Activated CD4-positive, alpha-beta T cell treated with anti-CD3 and anti-CD28 coated beads for 36 hours (primary cell): ENCODE measurements at places on chromosomes 13 and 19.
A peak's percentile ranks its signal among the peaks of the same experiment; 100 is the strongest.

GRCh38 chr13:35927567-35928021 lies 203.6 kb downstream of the DCLK1 start:
- no peak overlapping the region for H3K4me3 ChIP-seq
- no peak for DNase-seq
- no peaks in the 10 kb centered on the region for H3K36me3 ChIP-seq
- no peaks in the 10 kb centered on the region for H3K4me1 ChIP-seq

GRCh38 chr13:32472194-32472621 lies 44.3 kb upstream of the N4BP2L1 start:
- no peak for DNase-seq
- H3K4me3 ChIP-seq, result no peak overlapping the region
- H3K4me1 ChIP-seq, result peaks cover 8% of the 10 kb centered on the region
- no peak overlapping the region for H3K27ac ChIP-seq

DNA sequence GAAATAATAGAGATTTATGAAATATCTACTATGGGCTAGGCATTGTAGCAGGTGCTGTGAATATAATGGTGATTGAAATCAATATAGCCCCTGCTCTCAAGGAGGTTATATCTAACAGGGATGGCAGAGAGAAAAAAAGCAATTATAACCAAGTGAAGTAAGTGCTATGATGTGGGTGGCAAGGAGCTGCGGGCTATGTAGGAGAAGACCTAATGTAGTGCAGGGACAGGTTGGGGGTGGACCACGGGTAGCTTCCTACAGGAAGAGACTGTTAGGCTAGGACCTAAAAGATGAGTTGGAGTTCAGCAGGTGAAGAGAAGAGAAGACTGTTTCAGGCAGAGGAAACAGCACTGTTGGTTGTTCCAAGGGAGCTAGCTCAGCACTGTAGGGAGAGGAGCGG lies 311.0 kb downstream of the KCNRG start:
- no peak for DNase-seq
- H3K27ac ChIP-seq, result no peak overlapping the region
- no peak overlapping the region for H3K4me3 ChIP-seq
- H3K27me3 ChIP-seq, result no peaks in the 10 kb centered on the region

DNA sequence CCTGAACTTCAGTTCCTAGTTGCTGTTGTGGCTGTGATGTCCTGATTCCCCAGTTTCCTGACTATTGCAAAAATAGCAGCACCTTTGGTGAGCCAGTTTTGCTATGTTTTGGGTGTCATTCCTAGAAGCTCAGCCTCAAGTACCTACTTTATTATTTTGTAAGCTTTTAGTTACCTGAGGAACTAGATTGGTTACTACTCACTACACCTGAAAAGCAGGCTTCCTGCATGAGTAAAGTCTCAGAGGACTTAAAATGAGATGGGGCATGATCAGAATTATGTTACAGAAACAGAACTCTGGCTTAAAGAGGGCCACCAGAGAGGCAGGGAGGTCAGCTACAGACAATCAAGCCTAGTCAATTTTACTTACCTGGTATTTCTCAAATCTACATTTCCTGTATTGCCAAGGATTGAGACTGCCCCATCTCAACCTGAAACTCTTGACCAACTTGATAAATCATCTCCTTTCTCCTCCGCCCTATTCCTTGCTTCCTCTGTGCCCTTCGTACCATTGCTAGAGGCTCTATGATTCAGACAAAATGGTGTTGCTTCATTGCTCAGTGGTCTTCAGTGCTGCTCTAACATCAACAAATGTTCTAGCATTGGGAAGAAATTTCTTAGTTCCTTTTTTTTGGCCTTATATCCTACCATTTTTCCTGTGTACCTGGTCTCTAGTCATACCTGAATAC lies 58.9 kb downstream of the RAP2A start:
- no peak overlapping the region for H3K27ac ChIP-seq
- DNase-seq, result no peak
- H3K4me1 ChIP-seq, result no peaks in the 10 kb centered on the region
- peaks cover 3% of the 10 kb centered on the region for H3K27me3 ChIP-seq

DNA sequence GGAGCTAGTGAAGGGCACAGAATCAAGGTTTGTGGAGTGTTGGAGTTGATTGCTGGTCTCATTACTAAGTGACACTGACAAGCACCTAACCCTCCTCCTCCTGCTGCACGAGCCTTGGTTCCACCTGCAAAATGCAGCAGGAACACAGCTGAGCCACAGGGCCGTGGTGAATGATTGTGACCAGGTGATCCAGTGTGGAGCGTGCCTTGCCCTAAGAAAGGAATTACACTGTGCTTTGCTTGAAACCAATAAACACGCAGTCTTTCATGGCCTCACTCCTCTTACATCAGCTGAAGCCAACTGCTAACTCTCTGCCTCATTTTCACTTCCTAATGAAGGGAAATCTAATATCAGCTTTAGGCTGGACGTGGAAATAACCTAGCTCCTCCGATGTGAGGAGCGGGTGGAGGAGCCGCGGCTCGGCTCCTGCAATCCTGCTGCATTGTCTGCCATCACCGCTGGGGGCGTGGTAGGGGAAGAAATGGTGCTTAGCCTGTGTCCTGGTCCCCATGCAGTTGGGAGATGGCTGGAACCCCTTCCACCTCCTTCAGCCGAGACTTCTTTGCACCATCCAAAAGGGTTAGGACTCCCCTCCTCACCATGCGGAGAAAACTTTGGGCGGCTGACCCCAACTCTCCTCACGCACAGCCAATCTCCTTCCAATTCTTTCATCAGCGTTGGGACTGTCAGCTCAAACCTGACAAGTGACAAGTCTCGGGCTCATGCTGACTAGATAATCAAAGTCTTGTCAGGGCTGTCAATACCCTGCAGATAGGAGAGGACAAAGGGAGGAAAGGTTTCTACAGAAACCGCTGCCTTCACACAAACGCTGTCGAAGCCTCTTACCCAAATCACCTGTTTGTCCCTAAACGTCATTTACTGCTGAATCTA lies 427.9 kb downstream of the ZNF536 start:
- DNase-seq, result peak; percentile 59
- no peaks in the 10 kb centered on the region for H3K36me3 ChIP-seq
- H3K4me1 ChIP-seq, result no peaks in the 10 kb centered on the region

DNA sequence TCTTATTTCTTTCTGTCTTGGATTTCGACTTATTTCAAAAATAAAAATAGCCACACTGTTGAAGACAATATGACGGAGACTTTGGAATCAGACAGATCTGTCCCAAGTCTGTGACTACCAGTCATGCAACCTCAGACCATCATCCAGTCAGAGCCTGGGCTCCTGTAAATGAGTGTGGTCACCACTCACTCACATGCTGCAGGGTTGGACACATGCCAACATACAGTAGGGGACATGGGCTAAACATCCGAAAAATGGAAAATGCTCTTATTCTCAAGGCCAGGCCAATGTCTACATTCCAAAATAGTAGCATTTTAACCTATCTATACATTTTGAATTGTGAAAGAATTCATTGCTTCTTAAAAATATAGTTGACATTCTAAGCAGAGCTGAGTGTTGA lies 75.5 kb upstream of the EDNRB start:
- no peak for DNase-seq
- H3K27me3 ChIP-seq, result peaks cover 2% of the 10 kb centered on the region
- no peaks in the 10 kb centered on the region for H3K4me1 ChIP-seq
- H3K4me3 ChIP-seq, result no peak overlapping the region
- no peaks in the 10 kb centered on the region for H3K36me3 ChIP-seq

DNA sequence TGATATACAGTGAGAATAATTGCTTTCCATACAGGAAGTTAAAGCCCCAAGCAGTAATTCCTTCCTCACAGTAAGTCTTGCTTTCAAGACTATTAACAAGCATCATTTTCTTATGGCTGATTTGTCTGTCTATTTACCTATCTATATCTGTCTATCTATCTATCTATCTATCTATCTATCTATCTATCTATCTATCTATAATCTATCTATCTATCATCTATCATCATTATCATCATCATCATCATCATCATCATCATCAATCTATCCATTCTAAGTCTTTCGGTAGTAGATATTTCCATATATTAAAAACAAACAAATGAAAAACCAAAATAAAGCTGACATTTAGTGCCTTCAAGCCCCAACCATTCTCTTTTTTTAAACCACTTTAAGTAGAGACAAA lies 224.4 kb upstream of the RXFP2 start:
- H3K4me3 ChIP-seq, result no peak overlapping the region
- H3K27ac ChIP-seq, result no peak overlapping the region
- H3K4me1 ChIP-seq, result no peaks in the 10 kb centered on the region
- peaks cover 13% of the 10 kb centered on the region for H3K27me3 ChIP-seq
- DNase-seq, result no peak

GRCh38 chr13:28252547-28252946 lies 114.2 kb downstream of the PAN3 start:
- DNase-seq, result no peak
- H3K27ac ChIP-seq, result no peak overlapping the region
- H3K4me3 ChIP-seq, result no peak overlapping the region
- peaks cover 29% of the 10 kb centered on the region for H3K36me3 ChIP-seq
- H3K27me3 ChIP-seq, result no peaks in the 10 kb centered on the region
- H3K4me1 ChIP-seq, result peaks cover 34% of the 10 kb centered on the region

DNA sequence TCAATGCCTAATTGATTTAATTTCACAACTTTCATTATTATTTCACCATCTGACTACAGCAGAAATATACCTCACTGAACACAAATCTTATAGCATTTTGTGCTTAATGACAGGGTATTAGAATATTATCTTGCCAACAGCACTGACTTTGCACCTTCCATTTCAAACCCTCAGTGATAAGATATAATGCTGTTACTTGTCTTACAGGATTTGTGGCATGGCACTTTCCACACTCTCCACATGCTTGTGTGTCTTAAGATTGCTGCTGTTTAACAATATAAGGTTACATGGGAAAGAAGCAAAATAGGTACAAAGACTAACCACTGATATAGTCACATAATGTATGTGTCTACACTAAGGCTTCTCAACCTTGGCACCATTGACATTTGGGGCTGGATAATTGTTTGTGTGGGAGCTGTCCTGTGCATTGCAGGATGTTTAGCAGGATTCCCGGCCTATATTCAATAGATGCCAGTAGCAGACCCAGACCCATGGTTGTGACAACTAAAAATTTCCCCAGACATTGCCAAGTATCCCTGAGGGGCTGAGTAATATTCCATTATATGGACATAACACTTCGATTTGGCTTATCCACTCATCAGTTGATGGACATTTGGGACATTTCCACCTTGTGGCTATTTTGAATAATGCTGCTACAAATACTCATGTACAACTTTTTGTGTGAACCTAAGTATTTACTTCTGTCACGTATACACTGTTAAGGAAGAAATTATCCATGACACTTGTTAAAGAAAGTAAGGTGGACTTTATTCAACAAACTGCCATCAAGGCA lies 5.7 kb upstream of the DIAPH3 start:
- peaks cover 14% of the 10 kb centered on the region for H3K4me1 ChIP-seq
- H3K27ac ChIP-seq, result no peak overlapping the region
- H3K4me3 ChIP-seq, result no peak overlapping the region
- no peaks in the 10 kb centered on the region for H3K36me3 ChIP-seq
- peaks cover 5% of the 10 kb centered on the region for H3K27me3 ChIP-seq
- no peak for DNase-seq

- H3K36me3 ChIP-seq, result peaks cover 52% of the 10 kb centered on the region
- no peak overlapping the region for H3K4me3 ChIP-seq
- peaks cover 86% of the 10 kb centered on the region for H3K4me1 ChIP-seq
- H3K27me3 ChIP-seq, result no peaks in the 10 kb centered on the region
Measured at GRCh38 chr19:8458380-8458779, 13.6 kb downstream of the HNRNPM start.

DNA sequence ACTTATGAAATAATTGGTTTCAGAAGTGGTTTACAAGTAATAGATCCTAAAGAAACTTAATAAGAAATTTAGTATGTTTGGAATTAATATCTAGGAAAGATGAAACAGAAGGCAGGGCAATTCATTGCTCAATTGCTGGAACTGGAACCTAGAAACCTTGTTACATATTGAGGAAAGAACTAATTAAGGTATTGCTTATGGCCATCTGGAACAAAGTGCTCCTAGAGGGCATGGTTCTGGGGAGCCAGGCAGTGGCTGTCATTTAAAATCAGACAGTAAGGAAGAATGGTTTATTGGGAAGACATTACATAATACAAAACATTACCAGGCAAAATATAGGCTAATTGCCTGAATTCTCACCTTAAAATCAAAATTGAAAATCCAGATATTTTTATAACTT lies 224.1 kb downstream of the SLITRK6 start:
- no peaks in the 10 kb centered on the region for H3K4me1 ChIP-seq
- H3K27me3 ChIP-seq, result no peaks in the 10 kb centered on the region
- H3K36me3 ChIP-seq, result no peaks in the 10 kb centered on the region
- DNase-seq, result no peak

GRCh38 chr13:27455331-27455855 lies 5.0 kb upstream of the MTIF3 start:
- H3K27ac ChIP-seq, result peak overlapping the region; percentile 97
- H3K36me3 ChIP-seq, result no peaks in the 10 kb centered on the region
- peak; percentile 40 for DNase-seq
- peak overlapping the region; percentile 72 for H3K4me3 ChIP-seq
- no peaks in the 10 kb centered on the region for H3K27me3 ChIP-seq
- peaks cover 27% of the 10 kb centered on the region for H3K4me1 ChIP-seq

DNA sequence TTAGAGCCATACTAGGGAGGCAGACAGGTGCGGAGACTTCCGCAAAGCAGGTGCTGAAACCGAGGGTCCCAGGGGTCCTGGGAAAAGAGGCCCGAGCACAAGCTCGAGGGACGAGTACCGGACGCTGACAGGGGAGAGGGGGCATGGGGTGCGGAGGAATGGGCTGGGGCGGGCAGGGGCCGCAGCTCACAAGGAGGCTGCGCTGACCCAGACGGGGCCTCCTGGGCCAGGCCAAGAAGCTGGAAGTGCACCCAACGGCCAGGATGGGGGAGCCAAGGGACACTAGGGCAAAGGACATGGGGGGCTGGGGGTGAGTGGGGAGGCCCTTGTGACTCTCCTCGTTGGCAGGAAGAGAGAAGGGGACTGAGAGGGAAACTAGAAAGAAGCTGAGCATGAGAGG lies 1.8 kb downstream of the POLR2E start:
- H3K4me1 ChIP-seq, result peaks cover 40% of the 10 kb centered on the region
- H3K4me3 ChIP-seq, result peak overlapping the region; percentile 88
- peaks cover 28% of the 10 kb centered on the region for H3K36me3 ChIP-seq
- H3K27me3 ChIP-seq, result no peaks in the 10 kb centered on the region
- no peak for DNase-seq

- no peaks in the 10 kb centered on the region for H3K4me1 ChIP-seq
- no peak overlapping the region for H3K27ac ChIP-seq
- no peaks in the 10 kb centered on the region for H3K36me3 ChIP-seq
- H3K27me3 ChIP-seq, result no peaks in the 10 kb centered on the region
- no peak for DNase-seq
Measured at GRCh38 chr13:79869326-79869725, 388.4 kb downstream of the NDFIP2 start.

GRCh38 chr13:66087269-66087710 lies 1142.8 kb downstream of the PCDH9 start:
- H3K36me3 ChIP-seq, result no peaks in the 10 kb centered on the region
- no peaks in the 10 kb centered on the region for H3K4me1 ChIP-seq
- DNase-seq, result no peak
- H3K4me3 ChIP-seq, result no peak overlapping the region
- H3K27ac ChIP-seq, result no peak overlapping the region

DNA sequence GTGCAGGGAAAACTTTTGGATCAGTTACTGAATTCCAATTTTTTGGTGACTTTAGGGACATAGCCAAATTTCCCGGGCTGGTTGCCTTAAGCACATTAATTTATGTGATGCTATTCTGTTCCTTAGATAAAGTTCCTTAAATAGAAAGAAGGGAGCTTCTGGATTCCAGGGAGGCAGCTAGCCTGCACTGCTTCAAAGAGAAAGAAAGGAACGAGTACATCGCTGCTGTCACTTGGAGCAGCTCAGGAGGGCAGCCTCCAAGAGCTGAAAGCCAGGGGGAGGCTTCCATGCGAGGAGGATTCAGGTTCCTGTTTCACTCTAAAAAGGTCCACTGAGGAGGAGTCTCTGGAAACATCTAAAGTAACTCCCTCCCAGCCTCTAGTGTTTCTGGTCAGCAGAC lies 55.7 kb downstream of the FAM124A start:
- H3K4me3 ChIP-seq, result no peak overlapping the region
- H3K27me3 ChIP-seq, result no peaks in the 10 kb centered on the region
- DNase-seq, result no peak
- no peaks in the 10 kb centered on the region for H3K36me3 ChIP-seq
- no peaks in the 10 kb centered on the region for H3K4me1 ChIP-seq
